Fibroblast of skin of scalp (primary cell): ENCODE measurements at places on chromosomes 7 and 10.
A peak's percentile ranks its signal among the peaks of the same experiment; 100 is the strongest.

DNA sequence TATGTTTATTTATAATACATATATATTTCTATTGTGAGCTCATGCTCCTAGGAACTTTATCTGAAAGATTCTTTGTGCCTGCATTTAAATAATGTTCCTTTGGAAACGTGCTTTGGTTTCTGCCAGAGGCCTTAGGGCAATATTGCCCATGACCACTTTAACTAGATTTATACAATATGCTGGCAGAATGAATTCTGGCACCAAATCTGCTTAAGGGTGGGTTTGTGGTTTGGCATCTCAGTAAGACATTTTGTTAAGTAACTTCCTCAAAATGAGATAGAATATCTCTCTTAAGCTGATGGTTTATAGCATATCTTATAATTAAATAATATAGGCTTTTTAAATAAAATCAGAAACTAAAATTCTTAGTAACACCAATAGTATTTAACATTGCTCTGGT is 252.9 kb downstream of the RNLS start:
- DNase-seq, result no peak

DNA sequence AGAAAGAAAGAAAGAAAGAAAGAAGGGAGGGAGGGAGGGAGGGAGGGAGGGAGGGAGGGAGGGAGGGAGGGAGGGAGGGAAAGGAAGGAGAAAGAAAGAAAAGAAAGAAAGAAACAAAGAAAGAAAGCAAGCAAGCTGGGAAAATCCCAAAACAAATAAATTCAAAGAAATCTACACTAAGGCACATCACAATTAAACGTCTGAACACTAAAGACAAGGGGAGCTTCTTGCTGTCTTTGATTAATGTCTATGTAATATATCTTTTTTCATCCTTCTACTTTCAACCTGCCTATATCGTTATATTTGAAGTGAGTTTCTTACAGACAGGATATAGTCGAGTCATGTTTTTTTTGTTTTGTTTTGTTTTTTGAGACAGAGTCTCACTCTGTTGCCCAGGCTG is 28.3 kb upstream of the EBF3 start:
- DNase-seq, result no peak

DNA sequence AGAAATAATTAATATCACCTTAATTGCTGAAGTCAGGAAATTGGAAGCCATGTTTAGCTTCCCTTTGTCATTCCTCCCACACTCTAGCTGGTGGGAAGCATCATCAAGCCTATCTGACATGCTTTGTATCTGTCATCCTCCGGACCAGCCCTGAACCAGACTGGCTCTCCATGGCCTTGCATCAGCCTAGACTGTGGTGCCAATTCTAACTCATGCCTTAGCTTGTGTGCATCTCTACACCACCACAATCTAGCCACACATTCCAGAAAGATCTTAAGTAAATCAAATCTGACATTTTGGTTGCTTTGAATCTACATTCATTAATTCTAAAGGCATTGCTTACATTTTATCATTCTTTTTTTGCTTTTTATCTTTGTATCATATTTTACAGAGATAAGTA is 196.4 kb upstream of the VSTM2A start:
- peak; percentile 3 for DNase-seq

DNA sequence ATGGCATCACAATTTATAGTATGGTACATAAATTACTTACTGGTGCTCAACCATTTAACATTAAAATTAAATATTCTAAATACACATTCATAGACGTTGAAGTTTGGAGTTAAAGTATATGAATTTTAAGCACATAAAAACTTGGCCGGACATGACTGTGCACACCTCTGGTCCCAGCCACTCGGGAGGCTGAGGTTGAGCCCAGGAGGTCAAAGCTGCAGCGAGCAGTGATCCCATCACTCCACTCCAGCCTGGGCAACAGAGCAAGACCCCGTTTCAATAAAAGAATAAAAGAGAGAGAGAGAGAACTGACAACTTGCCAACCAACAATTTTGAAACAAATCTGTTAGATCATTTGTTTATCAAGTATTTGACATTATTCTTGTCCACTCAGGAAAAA is 943.3 kb upstream of the KCND2 start:
- DNase-seq, result no peak

DNA sequence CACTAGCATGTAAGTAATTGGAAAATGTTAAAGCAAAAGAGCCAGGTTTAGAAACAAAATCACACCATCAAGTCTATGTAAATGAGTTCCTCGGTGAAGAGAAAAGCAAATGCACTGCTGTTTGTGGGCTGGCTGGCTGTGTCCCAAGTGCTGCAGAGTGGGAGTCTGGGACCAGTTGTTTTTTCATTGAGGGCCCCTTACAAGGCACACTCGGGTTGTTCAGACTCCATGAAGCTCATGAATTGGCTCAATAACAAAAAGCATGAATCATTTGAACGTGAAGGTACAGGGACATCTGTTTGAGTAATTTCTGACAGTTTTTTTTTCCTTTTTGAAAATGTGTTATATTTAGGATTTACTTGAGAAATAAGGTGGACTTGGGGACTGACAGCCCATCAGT is 28.0 kb downstream of the GRK5 start:
- no peak for DNase-seq

- no peak for DNase-seq
These were observed 52.8 kb upstream of the ANTXRL start for GRCh38 chr10:46234026-46234425.

- DNase-seq, result no peak
These were observed 1.1 kb upstream of the GSTO2 start for GRCh38 chr10:104267721-104268404.

DNA sequence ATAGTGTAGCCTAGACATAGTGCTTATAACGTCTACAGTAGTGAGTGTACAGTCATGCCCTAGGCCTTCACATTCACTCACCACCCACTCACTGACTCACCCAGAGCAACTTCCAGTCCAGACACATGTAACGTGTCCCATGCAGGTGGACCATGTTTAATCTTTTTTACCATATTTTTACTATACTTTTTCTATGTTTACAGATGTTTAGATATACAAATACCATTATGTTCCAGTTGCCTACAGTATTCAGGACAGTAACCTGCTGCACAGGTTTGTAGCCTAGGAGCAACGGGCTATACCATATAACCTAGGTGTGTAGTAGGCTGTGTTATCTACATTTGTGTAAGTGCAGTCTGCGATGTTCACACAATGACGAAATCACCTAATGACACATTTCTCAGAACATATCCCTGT is 11.0 kb downstream of the MPP7 start:
- DNase-seq, result peak; percentile 74

- DNase-seq, result peak; percentile 17
These were observed 1.9 kb upstream of the NRF1 start for GRCh38 chr7:129609666-129610065.

GRCh38 chr7:114710499-114710898 is 211.4 kb upstream of the MDFIC start:
- DNase-seq, result no peak

DNA sequence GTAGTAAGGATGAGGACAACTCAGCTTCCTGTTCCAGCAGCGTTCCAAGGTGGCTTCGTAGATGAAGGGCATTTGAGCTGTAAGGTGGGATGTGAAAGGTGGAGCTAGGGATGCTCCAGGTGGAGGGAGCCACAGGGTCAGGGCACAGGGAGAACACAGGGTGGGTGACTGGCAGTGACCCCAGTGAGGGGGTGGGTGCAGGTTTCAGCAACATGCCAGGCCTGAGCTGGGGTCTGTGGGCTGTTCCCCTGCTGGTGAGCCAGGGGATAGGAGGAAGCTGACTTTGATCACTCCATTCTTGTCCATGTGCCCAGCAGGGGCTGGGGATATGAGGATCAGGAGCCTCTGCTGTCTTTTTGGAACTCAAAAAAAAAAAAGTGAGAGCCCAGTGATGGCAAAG is 33.2 kb downstream of the CDH23 start:
- DNase-seq, result no peak

DNA sequence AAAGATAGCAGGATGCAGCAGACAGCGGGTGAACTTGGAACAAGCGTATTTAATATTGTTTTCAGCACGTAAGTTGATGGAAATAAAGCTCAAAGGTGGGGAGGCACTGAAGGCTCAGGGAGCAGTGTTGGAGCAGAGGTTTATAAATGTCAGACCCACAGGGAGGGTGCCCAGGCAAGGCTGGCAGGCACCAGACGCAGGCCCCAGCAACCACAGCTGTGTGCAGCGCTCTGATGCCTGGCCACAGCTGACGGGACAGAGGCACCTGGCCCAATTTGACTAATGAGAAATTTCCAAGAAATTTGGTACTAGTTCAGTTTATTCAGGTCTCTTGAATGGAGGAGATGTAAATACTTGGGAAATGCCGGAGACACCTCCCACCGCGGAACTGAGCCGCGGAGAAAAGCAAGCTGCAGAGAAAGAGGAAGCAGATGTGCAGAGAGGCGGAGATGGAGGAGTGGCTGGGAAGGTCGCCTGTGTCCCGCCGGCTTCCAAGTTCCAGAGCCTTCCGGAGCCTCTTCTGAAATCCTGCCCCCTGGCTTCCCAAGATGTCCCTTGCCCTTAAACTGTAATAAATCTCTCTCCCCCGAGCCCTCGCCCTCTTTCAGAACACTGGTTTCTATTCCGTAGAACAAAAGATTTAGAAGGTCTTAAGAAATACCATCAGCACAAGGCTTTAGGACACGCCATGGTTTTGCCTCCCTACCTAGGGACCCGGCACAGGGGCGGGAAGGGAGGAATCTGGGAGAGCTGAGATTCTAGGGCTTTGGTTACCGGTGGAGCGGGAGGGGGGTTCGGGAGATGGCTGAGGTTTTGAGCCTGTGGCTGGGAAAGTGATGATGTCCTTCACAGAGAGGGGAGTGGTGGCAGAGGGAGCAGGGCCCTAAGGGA is 38.4 kb upstream of the PLXNA4 start:
- peak; percentile 45 for DNase-seq

- DNase-seq, result no peak
These were observed 13.6 kb downstream of the WBP1L start for GRCh38 chr10:102757323-102757722.

- DNase-seq, result no peak
These were observed 91.9 kb downstream of the MYL10 start for GRCh38 chr7:101537205-101537604.

GRCh38 chr10:14801723-14802122 is 27.0 kb upstream of the FAM107B start:
- no peak for DNase-seq

DNA sequence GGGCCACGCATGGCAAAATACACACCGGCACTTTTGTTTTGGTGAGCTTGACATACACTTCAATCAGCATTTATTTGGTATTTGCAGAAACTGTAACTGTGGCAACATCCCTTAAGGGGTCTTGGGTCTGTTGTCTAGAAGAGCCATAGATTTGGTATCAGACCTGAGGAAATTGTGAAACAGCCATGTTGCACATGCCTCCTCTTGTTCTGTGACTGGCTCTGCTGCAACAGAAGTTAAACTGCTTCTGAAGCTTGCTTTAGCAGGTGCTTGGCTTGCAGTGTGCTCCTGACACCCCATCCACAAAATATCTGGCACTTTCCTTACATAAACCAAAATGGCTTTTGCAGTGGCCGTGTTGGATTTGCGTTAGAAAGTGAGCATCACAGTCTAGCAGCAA is 247.3 kb downstream of the GATA3 start:
- DNase-seq, result no peak

DNA sequence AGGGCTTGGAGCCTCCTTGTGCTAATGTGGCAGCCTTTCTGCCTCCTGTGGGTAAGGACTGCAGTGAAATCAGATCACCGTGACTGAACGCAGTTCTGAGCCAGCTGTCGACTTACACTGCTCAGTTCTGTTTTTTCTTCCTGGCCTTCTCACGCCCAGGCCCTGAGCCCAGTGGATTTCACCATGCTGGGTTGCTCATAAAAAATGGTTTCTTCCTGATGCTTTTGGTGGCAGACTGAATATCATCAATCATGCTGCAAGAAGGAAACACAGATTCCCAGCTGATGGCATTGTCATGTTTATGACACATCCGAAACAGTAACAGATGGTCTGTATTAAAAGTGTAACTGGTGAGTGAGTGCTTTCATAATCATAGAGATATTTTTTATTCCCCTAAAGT is 389.6 kb downstream of the GALNT17 start:
- peak; percentile 96 for DNase-seq

DNA sequence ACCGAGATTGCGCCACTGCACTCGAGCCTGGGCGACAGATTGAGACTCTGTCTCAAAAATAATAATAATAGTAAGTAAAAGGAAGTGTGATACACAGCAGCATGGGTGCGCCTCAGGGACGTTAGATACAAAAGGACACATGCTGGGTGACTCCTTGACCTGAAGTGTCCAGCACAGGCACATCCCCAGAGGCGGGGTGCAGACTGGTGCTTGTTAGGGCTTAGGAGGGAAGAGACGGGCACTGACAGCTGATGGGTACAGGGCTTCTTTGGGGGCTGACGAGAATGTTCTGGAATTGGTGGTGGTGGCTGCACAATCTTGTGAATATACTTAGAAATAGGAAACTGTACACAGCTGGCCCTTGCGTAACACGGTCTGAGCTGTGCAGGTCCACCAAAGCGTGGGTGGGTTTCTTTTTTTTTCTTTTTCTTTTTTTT is 61.8 kb upstream of the DNAJB6 start:
- no peak for DNase-seq

- no peak for DNase-seq
These were observed 25.6 kb downstream of the TM9SF3 start for GRCh38 chr10:96560966-96561887.

GRCh38 chr7:128770233-128770632 is 5.4 kb downstream of the OPN1SW start:
- DNase-seq, result no peak

- DNase-seq, result no peak
These were observed 291.2 kb downstream of the KIF20B start for GRCh38 chr10:89992575-89992974.

DNA sequence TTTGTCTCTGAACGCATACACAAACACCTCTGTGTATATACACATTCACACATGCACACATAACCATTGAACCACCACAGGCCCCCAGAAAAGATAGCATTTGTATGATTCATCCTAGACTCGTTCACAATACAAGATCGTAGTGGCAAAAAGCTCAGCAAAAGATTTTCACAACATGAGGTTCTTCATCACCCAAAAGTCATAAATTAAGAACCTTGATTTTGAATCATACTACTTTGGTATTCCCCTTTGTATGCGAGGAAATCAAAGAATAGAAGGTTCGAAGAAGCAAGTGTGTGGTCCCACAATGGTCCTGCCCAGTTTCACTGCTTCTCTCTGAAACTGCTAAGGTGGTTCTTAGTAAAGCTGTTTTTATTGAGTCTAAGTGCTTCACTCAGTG is 200.7 kb downstream of the CELF2 start:
- no peak for DNase-seq

DNA sequence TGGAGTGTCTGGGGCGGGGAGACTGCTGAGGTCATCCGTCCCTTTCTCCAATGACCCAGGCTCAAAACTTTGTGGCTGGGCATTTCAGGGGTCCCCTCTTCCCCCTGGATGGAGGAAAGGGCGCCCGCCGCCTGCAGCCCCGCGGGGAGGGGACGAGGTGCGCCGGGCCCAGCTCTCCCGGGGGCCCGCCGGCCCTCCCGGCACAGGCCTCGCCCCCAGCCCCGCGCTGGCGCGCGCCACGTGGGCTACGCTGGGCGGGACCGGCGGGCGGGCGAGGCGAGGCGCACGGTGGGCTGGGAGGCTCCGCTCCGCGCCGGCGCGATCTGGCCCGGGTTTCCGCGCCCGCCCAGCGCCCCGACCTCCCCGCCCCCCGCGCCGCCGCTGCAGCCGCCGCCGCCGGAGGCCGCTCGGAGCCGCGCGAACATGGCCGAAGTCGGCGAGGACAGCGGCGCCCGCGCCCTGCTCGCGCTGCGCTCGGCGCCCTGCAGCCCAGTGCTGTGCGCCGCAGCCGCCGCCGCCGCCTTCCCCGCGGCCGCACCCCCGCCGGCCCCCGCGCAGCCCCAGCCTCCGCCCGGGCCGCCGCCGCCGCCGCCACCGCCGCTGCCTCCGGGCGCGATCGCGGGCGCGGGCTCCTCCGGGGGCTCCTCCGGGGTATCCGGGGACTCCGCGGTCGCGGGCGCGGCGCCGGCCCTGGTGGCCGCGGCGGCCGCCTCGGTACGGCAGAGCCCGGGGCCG is at the start of gene FOXK1:
Gene FOXK1, plus strand, starts transcription at position 410 of the 735 bp plus-strand sequence. Its CDS starts 14 bp downstream, at position 424.
- DNase-seq, result peak; percentile 85
